ENCODE measurements at places on chromosomes 13 and 19.
A peak's percentile ranks its signal among the peaks of the same experiment; 100 is the strongest.

DNA sequence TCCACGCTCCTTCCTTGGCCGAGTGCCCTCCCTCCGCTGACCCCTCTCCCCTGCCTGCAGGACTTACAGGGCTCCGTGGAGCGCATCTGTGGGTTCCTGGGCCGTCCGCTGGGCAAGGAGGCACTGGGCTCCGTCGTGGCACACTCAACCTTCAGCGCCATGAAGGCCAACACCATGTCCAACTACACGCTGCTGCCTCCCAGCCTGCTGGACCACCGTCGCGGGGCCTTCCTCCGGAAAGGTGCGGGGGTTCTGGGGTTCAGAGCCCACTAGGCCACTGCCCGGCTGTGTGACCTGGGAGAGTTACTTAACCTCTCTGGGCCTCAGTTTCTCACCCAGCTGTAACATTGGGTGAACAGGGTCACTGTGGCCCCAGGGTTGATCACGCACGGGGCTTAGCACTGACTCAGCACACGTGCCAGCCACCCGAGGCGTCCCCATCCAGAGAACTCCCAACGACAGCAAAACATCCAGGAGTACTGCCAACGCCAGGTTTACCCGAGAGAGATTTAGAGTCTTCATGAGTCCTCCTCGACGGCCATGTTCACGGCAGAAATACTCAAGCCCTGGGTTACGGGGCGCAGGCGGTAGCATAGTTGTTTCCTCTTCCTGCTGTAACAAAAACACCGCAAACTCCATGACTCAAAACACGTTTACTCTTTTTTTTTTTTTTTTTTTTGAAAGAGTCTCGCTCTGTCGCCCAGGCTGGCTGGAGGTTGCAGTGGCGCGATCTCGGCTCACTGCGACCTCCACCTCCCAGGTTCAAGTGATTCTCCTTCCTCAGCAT, 9.7 kb upstream of the SPACA4 start:
- DNase-seq = no peak

- peak; percentile 52 for DNase-seq
Measured at GRCh38 chr13:31236211-31236786, 36.5 kb downstream of the B3GLCT start.

- DNase-seq = no peak
Measured at GRCh38 chr19:1057176-1057855, 9.7 kb upstream of the ARHGAP45 start.

GRCh38 chr13:75550159-75550567, 572 bp downstream of the UCHL3 start:
- peak; percentile 50 for DNase-seq
